ENCODE measurements at places on chromosomes 12 and 14.

GRCh38 chr14:53450871-53451270, 297.7 kb upstream of the DDHD1 start:
- DNase-seq, result peak; percentile 73

GRCh38 chr12:334125-334524, 55.0 kb downstream of the KDM5A start:
- no peak for DNase-seq

- no peak for DNase-seq
Measured at GRCh38 chr12:25152055-25152454, 42.9 kb downstream of the DNAI7 start.

DNA sequence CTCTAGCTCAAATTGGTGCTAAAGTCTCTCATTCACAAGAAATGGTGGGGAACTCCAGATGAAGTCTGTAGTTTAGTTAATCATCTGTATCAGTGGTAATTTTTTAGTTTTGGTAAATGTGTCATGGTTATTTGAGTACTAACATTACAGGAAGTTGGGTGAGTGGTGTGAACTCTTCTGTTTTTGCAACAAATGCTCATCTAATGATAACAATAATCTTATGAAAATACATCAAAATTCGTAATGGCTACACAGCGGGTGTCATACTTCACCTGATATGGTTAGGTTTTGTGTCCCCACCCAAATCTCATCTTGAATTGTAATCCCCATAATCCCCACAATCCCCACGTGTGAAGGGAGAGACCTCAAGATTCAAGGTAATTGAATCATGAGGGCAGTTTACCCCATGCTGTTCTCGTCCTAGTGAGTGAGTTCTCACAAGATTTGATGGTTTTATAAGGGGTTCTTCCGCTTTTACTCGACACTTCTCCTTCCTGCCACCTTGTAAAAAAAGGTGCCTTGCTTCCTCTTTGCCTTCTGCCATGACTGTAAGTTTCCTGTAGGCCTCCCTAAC, 209.3 kb upstream of the FOXN3 start:
- no peak for DNase-seq

DNA sequence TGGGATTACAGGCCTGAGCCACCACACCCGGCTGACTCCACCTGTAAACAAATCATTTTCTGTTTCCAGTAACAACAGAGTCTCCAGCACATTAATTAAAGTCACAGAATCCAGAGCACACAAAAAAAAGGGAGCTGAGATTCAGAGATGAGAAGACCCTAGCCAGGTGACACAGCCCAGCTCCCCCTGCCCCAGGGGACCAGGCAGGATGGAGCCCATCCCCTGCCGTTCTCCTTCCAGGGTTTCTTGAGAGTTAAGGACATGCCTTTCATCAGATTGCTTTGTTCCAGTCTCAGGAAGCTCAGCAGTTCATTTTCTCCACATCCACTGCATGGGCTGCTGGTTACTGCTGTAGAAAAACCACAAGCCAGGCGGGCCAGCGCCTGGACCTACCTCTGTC, 81.2 kb downstream of the RIMBP2 start:
- DNase-seq, result no peak

DNA sequence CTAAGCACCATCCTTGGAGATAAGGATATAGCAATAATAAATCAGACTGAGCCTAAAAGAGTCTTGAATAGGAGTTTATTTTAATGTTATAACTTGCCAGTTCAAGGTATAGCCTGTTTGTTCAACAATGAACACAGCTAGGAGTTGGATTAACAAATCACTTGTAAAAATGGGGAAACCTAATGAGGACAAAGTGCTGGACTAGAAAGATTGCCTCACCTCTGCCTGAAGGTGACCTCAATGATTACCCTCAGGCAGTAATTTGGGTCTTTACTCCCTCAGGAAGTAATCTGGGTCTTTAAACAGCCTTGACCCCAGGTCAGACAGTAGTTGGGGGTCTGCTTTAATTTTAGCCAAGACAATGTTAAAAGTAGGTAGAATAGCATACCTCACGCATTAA, 35.5 kb upstream of the CDKL1 start:
- DNase-seq, result no peak

- DNase-seq, result no peak
Measured at GRCh38 chr12:127621366-127621765, 645.6 kb upstream of the TMEM132C start.

DNA sequence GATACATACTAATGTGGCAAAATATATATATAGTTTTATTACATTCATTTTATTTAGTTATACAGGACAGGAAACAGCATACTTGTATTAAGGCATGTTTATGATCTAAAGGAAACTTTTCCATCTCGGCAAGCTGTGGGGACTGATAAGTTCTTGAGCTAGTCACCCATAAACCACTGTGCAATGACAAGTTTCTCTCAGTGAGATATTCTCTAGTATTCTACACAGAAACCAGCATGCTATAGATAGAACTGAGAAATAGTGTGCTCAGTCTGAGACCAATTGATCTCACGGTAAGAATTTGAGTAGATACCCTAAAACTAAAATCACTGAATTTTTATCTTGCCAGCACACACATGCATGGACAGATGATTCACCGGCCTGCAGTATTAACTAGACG, 717.6 kb upstream of the NOVA1 start:
- DNase-seq, result no peak

DNA sequence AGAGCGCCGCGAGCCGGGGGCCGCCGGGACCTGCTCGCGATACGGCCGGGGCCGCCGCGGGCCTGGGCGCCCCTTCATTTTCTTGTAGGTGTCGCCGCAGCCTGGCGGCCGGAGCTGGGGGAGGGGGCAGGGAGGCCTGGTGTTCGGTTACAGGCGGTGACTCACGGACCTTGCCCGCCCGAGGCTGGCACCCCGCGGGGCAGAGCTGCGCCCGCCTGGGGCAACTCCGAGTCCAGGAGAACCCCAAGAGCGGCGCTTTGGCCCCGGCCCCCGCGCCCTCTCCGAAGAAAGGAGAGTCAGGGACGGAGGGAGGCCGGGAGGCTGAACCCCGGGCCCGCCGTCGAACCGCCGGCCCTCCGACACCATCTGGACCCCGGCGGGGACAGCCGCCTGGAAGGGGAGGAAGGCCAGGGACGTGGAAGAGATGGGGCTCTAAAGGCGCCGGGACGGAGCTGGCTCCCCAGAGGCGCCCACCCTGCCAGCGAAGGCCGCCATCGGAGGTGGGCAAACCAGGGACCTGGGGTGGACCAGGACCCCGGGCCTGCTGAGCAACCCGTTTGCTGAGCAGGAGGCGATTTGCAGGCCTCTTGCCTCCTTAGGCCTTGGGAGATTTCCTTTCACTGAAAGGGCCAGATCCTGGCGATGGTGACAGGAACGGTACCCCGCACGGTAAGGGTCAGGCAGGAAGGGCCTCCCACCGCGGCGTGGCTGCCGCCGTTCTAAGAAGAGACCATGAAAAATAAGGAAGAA, 843 bp upstream of the NUAK1 start:
- DNase-seq, result peak; percentile 90

DNA sequence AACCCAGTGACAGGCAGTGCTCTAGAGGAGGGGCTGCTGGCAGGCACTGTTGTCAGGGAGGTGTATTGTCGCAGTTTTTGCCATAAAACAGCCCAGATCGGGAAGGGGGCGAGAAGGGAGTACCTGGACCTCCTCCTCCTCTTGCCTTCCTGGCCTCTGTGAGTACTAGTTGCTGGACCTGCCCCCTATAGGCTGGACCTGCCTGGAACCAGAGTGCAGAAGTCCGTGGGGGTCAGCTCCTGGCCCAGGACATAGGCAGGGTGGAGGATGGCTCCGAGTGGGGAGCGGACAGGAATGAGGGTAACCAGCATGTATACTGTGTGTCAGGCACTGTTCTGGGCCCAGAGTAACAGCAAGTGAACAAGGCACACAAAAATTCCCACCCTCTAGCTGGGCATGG, 116.3 kb downstream of the PTPN11 start:
- no peak for DNase-seq

DNA sequence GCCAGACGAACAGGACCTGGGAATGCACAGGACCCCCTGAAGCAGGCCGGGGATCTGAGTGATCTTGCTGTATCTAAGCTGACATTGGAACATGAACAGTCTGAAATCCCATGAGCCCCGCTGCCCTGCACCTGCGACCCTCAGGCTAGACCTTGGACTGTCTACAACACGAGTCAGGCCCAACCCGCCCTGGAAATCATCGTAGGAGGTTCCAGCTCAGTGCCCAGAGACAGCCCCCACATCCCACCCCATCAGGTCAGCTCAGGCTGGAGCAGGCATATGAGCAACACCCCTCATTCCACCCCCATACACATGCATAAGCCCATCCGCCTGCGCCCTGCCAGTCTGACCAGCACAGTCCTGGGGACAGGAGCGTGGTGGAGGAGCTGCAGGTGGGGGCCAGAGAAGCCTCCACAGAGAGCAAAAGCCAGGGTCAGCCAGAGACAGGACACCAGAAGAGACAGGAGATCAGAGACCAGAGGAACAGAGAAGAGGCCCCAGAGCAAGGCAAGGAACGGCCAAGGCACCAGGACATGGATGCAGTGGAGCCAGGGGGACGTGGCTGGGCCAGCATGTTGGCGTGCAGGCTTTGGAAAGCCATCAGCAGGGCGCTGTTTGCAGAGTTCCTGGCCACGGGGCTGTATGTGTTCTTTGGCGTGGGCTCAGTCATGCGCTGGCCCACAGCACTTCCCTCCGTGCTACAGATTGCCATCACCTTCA, at the start of gene AQP6:
Gene AQP6, plus strand, starts transcription at position 307 of the 720 bp plus-strand sequence. Its CDS starts 227 bp downstream, at position 534.
- DNase-seq, result no peak

DNA sequence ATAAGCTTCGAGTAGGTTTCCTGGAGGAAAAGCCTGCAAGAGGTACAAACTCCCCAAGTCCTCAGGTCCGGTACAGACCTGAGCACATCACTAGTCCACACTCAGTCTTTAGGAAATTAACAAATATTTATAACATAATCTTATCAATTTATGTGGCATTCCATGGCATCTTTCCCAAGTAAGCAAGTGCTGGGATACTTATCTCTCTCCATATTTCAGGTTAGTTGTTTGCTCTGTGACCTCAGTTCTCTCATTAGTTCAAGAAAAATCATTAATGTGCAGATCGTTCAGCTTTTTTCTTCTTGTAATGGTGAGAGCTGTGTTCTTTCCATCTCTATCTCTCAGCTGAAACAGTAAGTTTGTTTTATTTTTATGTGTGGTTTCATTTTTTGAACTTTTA, 34.7 kb downstream of the SPATA7 start:
- DNase-seq, result no peak

DNA sequence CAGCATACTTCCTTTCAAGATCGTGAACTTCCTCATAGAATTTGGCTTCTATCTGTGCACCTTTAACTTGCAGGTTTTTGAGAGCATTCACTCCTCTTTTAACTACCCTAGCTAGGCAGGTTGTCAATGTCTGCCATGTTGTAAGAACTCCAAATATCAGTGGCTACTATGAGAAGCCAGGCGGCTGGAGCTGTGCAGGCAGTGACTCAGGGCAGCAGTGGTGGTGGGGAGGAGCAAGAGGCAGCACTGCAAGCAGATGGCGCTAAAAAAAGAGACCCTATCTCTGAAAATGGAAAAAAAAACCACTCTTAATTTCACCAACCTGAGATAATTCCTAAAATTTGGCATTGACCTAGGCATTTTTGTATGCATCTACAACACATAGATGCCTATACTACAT, 28.5 kb downstream of the YARS2 start:
- DNase-seq, result peak; percentile 1

DNA sequence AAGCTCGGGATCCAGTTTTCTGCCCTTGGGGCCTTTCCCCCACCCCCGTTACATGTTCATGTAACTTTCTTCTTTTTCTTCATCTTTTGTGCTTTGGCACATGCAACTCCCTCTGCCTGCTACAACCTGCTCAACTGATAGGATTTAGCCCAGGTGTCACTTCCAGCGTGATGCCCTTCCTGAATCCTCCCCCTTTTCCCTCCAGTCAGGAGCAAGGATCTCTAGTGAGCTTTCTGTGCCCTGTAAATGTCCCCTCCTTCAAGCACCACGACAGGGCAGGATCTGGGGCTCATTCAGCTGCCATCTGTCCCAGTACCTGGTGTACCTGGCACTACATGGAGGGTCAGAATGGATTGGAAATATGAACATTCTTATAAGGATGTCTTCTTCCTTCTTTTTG, 15.3 kb downstream of the PELI2 start:
- DNase-seq, result no peak

DNA sequence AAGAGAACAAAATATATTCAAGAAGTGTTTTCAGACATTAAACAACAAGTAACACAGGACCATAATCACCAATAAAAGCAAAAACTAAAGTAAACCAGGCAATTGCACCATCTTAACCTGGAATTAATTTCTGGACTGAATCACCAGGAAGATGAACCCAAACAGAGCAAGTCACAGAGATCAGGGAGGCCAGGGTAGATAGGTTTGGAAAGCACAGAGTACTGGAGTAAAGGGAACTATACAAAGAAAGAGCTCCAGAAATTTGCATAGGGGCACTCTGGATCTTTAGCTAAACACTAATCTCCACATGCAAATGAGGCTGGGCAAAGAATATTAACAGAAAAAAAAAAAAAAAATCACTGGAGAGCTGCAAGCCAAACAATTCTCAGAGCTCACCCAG, 84.7 kb downstream of the NUAK1 start:
- DNase-seq, result no peak

GRCh38 chr12:119660076-119660475, 7.9 kb upstream of the PRKAB1 start:
- DNase-seq, result no peak

DNA sequence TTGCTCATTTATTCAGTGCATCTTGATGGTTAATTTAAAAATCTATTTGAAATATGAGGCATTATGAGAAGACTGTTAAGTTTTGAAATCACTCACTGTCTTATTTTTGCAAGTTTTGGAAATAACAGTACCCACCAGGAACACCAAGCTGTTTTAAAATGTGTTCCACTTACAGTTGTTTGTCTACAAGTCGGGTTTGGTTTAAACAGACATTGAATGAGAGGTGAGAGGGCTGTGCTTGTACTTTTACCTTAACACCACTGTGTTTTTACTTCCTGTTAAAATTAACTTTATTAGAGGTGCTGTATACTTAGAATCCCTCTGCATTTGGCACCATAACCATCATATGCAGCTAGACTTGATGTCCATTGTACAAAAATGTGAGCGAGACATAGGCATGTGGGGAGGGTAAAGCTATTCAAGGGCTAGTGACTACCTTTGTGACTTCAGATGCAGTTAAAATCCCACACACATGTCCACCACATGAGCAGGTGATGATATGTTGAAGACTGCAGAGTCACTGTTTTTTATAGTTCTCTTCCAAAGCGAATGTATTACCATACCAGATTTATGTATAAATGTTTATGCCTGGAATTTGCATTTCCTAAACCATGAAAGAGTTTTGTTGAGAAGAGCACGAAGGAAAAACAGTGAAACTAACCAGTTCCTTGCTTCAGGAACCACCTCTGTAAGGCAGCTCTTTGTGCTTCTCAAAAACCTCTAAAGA, 12.9 kb downstream of the ELK3 start:
- DNase-seq, result no peak

DNA sequence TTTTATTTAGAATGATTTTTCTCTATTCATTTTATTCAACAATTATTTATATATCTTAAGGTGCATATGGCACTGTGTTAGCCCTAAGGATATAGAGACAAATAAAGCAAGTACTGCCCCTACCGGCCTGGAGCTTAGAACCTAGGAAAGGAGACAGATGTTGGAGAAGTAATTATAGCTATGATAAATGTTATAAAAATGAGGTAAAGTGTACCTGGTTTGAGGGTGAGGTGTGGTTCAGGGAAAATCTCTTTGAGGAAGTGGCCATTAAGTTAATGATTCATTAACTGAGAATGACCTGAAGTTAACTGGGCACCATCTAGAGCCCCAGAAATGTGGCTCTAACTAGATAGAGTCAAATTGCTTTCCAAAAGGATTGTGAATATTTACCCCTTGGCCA, 31.9 kb downstream of the CDKL1 start:
- no peak for DNase-seq
